Neuronal stem cell (in vitro differentiated cells): ENCODE measurements at places on chromosomes 5 and 9.

DNA sequence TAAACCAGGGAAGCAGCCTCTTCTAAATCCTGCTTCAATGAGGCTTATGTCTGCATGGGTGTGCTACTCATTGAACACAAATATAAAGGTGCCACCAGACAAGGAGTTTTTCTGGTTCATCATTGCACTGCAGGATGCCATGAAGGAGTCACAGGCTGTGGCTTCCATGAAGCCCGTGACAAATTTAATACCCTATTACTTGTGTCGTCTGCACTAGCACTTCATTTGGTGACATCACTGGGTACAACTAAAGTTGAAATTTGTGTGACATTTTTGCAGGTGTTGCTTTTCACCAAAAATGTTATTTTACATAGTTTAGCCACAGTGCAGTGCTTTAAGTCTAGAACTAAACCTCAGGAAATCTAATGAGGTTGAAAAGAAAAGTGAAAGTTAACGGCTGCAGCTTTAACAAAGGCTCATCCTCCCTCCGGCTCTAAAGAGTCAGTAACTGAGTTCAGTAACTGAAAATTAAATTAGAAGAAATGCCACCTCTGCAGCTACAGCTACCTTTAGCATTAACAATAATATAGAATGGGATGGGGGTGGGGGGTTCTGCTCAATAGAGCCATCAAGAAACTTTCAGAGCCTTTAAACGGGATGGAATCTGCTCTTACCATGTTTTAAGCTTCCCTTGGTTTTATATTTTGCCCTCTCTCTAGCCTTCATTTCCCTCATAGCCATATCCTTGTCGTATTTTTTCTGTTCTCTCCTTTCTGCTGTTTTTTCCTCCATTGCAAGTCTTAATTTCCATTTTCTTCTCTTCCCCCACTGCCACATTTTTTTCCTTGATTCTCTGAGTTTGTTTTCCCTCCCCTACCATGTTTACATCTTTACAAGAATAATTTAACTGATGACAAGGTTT, 233.8 kb upstream of the TMEM161B start:
- no peak for DNase-seq

DNA sequence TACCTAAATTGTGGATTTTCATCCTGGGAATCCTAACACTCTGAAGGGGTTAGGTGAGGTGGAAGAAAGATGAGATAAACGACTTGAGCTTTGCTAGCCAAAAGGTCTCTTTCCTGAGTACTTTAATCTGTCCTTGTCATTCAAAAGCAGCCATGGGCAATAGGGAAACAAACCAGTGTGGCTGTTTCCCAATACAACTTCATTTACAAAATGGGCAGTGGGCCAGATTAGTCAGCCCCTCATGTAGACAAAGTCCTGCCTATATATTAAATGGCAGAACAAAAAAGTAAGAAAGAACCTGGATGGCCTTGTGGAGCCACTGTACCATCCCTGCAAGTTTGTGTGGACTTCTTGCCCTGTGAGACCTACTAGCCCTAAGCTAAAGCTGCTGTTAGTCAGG, 51.0 kb upstream of the NFIL3 start:
- DNase-seq: no peak

DNA sequence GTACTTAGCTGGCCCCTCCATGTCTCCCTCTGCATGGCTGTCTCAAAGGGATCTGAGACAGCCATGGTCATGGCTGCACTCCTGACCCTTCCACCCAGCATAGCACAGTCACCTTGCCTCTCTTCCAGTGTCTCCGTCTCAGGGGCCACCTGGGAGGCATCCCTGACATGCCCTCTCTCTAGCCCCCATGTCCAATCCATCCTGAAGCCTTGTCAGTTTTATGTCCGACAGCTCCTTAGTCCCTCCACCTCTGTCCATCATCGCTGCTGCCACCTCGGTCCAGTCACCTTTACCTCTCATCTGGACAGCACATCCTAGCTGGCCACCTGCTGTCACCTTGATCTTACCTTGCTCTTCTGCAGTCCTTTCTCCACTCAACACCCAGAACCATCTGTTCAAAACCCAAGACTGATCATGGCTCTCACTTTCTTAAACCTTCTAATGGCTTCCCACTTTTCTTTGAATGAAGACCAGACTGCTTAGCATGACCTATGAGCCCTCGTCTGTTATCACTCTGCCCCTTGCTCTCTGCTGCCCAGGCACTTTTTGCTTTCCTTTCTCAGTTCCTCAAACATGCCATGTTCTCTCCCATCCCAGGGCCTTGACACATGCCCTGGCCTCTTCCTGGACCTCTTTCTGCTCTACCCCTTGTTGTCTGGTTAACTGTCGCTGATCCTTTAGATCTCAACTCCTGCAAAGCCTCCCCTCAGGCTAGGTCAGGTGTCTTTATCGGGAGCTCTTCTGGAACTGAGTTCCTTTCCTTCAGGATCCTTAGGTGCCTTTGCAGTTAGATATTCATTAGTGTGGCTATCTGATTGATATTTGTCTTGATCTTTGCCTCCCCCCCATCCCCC, 181.8 kb upstream of the PITX1 start:
- DNase-seq: no peak

DNA sequence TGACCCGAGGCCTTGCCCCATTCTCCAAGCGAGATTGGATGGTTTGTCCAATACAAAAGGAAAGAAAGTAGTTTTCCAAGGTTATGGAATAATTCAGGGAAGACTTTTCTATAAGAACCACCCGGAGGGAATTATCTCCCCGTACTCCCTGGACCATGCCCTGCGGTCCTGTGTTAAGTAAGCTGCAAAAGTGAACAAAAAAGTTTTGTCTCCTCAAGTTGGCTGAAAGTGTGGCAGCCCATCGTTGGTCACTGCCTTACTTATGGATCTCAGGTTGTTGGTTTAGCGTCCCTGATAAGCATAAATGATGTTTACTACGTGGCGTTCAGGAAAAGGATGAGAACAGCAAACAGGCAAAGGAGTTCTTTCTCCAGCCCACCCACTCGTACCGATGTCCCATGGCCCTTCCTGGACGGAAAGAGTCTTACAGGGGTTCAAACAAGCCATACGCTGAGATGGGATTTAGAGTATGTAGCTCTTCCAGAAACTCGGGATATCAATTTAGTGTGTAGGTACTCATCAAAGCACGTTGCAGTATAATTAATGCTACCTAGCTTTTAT, 413 bp upstream of the AUH start:
- no peak for DNase-seq

DNA sequence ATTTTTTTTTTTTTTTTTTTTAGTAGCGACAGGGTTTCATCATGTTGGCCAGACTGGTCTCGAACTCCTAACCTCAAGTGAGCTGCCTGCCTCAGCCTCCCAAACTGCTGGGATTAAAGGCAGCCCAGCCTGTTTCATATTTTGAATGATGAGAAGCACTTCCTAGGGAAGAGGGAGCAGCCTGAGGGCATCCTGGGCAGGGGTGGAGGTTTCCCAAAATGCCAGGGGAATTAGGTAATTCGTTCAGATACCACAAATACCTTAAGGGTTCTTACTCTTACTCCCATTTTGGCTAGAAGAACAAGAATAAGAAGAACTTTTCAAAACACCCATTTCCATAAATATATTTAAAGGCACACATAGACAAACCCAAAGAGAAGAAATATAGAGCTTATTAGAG, 29.5 kb upstream of the RAPGEF1 start:
- no peak for DNase-seq

GRCh38 chr9:137556069-137556838, 4.6 kb downstream of the MRPL41 start:
- DNase-seq: no peak

DNA sequence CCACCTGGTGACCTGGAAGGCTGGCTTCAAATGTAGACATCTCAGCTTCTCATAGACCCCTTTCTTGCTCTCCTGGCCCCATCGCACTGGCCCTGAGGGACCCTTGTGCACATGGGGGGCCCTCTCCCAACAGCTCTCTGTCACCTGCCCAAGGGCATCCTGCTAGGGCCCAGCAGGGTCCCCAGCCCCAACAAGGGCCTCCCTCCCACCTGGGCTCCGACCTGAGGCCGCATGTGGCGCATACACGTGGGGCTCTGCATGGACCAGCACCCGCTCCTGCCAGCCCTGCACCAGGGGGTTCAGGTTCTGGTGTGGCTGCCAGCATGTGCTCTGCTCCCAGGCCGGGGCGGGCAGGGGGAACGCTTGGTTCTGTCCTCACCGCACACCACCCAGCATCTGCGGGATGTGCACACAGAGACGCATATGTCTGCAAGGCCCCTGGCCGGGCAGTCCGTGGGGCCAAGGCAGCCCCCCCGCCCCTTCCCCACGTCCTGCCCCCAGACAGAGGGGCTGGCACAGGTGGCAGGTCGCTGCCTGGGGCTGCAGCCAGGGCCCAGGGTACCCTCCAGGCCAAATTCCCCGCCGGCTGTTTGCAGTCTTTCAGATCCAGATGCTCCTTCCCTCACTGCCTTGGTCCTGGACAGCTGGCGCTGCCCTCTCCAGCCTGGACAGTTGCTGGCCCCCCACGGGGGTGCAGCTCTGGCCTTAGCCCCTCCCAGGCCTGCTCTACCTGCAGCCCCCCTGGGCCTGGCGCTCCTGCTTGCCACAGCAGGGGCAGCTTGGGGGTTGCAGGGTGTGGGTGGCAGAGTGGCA, 17.9 kb upstream of the NRARP start:
- no peak for DNase-seq

DNA sequence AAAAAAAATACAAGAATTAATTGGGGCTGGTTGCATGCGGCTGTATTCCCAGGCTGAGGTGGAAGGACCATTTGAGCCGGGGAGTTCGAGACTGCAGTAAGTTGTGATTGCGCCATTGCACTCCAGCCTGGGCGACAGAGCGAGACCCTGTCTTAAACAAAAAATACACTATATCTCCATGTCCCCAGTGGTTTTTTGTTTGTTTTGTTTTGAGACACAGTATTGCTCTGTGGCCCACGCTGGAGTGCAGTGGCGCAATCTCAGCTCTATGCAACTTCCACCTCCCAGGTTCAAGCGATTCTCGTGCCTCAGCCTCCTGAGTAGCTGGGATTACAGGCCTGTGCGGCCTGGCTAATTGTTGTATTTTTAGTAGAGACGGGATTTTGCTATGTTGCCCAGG, 1.2 kb downstream of the COQ4 start:
- no peak for DNase-seq

DNA sequence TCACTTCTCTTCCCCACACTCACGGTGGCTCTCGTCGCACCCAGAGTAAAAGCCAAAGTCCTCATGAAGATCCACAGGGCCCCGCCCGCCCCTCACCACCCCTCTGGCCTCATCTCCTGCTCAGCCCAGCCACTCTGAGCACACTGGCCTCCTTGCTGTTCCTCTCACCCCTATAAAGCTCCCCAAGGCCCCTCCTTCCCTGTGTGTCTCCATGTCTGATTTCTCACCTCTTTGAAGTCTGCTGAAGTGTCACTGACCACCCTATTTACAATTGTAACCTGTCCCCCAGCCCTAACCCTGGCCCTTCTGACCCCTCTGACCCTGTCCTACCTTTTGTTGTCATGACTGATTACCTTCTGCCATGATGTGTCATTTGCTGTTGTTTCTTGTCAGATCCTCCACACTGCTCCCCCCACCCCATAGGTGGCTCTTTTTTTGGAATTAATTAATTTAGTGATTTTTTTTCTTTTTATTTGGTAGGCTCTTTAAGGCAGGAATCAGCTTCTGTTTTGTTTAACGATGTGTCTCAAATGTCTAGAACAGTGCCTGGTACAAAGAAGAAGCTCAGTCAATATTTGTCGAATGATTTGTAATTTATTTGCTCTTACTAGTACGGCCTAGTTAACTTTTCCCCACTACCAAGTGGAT, 90.2 kb downstream of the IQGAP2 start:
- no peak for DNase-seq

DNA sequence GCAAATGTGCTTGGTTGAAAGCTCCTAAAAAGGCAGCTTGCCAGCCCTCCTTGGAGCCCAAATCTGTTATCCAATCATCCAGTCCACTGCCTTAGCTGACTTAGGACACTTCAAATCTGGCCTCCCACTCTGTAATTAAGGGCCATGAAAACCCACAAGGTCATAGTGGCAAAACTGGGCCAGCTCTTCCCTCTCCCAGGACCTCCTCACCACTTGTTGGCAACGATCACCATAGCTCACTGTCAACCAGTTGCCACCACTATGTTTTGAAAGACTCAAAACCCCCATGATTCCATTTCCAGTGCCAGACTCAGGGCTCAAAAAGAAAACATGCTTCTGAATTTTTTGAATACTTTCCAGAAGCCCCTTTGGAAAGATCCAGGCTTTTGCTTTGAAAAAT, 107.5 kb downstream of the NREP start:
- DNase-seq: no peak

GRCh38 chr5:31786090-31786631, 147.2 kb downstream of the PDZD2 start:
- no peak for DNase-seq

- no peak for DNase-seq
These were observed 634.8 kb upstream of the FAM174A start for GRCh38 chr5:99900302-99900852.

- peak; percentile 60 for DNase-seq
These were observed 703 bp downstream of the ISCA1 start for GRCh38 chr9:86281593-86282076.

GRCh38 chr5:55427157-55427556, 107.6 kb downstream of the PLPP1 start:
- no peak for DNase-seq

GRCh38 chr5:93599399-93600120, 16.5 kb downstream of the NR2F1 start:
- no peak for DNase-seq

DNA sequence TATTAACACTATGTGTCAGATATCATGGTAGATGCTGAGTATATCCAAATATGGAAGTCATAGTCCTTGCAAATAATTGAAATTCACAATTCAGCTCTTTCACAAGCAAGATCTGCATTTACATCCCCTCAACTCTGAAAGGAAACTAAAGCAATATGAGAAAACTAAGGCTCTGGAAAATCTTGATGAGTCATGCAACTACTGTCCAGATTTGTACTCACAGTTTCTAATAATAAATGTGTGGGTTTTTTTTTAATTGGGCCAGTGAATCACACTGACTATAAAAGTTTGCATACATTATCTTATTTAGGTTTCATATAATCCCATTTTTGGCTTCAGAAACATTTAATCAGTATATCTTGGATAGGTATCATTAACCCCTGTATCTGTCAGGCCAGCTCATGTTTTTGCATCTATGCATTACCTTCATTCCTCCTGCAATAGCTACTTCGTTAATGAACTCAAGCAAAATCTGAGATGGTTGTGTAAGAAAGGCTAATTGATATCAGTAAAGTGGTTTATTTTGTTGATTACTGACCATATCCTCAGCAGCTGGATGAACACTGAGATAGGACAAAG, 58.7 kb upstream of the PRR16 start:
- DNase-seq: no peak

DNA sequence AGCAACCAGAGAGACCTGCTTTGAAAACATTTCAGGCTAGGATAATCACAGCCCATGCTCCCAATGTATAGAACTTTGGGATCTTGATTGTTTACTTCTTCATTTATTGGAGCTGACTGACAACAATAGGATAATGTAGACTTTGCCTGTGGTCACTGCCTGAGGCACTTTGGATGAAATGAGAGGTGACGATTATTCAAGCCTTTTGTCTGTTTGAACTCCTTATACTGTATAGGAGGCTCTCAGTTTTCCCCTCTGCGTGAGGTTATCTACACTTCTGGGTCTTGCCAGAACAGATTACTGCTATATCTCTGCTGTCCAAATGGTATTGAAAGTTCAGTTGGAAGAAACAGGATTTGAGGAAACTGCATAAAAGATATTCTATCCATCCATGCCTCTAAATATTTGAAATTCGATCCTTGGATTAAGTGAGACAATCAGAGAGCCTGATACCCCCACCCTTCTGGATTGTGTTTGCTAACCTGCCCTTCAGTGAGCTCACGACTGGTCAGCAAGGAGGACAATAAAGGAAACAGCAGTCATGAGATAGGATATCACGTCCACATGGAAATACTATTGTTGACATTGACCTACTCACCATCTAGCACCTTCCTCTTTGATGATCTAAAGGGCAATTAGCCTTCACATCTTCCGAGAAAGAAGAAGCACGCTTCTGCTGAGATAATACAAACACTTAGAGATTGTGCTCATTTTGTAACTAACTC, 98.1 kb downstream of the DOCK8 start:
- DNase-seq: no peak
